Fibroblast of skin of scalp (primary cell): ENCODE measurements at places on chromosomes 1 and 21.

GRCh38 chr21:45072738-45073300 lies 1.6 kb upstream of the ADARB1 start:
- no peak for DNase-seq

- no peak for DNase-seq
Measured at GRCh38 chr1:81391125-81391828, 409.5 kb upstream of the ADGRL2 start.

DNA sequence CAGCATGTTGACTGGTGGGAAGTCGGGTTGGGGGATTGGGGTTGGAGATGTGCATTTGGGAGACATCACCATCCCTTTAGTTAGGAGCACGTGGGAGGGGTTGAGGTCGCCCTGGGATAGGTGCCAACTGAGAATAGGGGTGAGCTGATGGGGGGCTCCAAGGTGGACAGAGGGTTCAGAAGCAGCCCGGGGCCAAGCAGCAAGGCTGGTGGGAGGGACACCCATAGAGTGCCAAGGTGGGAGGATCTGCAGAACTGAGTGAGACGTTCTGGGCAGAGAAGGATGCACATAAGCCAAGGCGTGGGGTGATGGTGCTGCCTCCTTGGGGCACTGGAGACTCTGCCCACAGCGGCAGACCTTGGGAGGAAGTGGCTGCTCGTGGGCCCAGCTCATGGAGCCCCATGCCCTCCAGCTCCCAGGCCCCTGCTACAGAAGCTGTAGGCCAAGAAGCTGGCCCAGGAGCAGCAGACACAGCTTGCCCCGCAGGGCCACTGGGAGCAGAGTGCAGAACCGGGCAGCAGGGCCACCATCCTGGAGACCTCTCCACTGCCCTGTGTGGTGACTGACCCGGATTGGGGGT lies 31.4 kb upstream of the PKP1 start:
- no peak for DNase-seq

GRCh38 chr1:10045480-10046355 lies 13.0 kb downstream of the UBE4B start:
- DNase-seq = peak; percentile 34

DNA sequence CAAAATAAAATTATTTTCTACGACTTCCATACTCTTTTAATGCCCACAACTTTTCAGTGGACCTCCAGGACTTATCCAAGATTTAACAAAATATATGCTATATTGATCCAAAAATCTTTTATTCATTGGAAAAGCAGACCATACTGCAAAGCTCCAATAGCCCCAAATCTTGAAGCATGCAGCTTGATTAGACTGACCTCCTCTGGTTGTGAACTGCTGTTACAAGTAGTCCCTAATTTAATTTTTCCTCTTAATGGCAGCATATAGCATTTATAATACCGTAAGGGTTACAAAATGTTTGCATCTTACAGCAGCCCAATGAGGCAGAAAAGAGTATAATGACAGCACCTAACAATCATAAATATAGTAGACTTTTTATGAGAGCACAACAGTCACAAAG lies 49.8 kb downstream of the TPR start:
- peak; percentile 25 for DNase-seq

GRCh38 chr1:159296706-159297375 lies 5.3 kb upstream of the FCER1A start:
- DNase-seq = no peak

GRCh38 chr1:1041873-1042272 lies 22.0 kb downstream of the AGRN start:
- no peak for DNase-seq

DNA sequence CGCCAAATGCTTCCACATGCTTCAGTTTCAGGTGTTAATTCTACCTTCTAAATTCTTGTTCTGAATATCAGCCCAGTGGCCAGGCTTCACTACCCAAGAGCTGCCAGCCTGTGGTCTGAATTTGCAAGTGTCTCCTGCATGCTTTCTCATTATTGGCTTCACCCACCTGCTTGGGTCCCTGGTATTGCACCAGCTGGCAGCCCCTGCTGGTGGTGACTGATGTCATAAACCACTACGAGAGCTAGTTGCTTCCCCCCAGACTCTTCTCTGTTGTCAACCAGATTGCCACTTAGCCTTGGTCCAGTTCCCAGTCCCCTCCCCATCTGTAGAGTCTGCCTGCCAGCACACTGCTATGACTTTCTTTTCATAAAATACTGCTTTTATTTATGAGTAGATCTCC lies 197.7 kb upstream of the DUSP10 start:
- DNase-seq = no peak

DNA sequence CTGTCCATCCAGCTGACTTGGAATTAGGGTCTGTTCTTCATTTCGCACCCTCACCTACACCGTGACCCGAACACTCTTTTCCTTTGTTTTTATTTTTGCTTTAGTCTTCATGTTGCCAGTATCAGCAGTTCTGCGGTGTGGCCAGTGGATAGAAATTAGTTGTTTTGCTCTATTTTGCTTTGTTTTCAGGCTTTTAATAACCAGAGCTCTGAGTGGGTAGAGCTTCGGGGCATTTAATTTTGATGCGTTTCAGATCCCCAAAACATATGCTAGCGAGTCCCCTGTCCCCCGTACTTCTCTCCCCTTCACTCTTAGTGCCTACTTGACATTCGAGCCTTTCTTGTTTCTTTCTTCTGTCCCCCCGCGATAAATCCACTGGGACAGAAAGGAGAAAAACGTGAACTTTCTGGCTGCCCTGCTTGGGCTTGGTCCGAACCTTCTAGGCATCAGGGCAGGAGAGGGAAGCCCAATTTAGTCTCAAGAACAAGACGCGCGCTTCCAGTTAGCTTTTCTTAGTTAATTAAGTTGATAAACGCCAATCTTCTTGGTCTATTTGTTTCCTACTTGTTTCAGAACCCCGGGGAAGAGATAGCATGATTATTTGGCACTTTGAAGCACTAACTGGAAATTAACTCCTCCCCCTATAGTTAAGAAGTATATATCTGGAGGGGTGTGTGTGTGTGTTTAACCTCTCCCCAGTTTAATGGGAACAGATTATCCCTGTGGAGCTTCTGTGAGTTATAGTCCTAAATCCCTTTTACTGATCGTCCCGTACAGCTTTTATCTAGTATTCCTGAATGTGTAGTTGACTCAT lies 839 bp downstream of the SWT1 start:
- no peak for DNase-seq

- peak; percentile 62 for DNase-seq
Measured at GRCh38 chr1:107110326-107110725, 30.5 kb upstream of the NTNG1 start.

GRCh38 chr1:23403038-23403336 lies 21.6 kb downstream of the TCEA3 start:
- DNase-seq = peak; percentile 66

DNA sequence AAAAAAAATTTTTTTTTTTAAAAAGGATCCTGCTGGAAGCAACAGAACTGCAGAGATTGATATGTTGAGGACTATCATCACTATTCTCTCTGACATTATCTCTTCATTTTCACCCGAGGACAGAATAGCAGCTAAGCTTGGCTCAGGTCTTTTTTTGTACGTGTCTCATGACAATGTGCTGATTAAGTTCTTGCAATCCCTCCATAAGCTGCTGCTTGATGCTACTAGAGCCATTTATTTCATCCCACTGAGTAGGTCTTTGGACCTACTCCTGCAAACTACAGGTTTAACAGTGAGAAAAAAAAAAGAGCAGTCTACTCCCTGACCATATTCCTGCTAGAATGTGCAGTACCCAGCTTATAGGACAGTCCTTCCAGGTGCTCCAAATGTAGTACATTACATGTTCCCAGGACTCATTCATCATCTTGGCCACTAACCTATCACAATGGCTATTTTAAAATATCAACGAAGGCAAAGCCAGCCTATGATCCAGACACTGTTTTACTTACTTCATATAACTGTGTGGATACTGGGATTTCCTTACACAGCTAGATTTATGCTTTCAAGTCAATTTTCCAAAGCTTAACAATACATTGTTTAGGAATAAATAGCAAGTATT lies 54.1 kb downstream of the ARHGAP29 start:
- DNase-seq = no peak

DNA sequence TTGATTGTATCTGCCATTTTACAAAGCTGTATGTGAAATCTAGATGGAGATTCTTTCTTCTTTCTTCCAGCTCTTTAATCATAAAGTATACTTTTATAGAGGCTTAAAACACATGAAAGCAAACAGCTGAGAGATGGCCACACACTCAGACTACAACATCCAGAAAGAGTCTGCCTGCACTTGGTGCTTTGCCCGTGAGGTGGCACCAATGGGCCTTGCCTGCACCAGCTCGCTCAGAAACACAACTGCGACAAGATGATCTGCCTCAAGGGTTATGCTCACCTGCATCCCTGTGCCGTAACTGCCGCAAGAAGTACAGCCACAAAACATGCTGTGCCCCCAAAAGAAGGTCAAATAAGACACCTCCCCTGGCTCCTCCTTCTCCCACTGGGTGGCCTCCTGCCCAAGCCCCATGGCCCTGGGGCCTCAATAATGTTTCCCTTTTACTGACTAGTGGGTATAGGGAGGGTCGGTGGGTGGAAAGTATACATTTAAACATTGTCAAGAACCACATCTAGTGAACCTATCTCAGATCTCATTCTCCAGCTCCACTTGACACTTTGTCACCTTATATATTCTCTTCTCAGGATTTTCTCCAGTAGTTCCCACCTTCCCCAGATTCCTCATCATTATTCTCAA lies 66.7 kb upstream of the ANGPTL3 start:
- DNase-seq = peak; percentile 45

GRCh38 chr1:234970401-234970730 lies 158.3 kb downstream of the TOMM20 start:
- no peak for DNase-seq

GRCh38 chr1:71618191-71618590 lies 537.4 kb upstream of the ZRANB2 start:
- DNase-seq = no peak
